ENCODE measurements at places on chromosomes 4 and X. TPM values are rescaled to one million over a fixed set of nuclear protein-coding genes. Genes with fewer than 3 reads are reported as not detected.

TRIML2 gene
- not detected for total RNA-seq

TLR1 gene
- total RNA-seq = 1.6 TPM

BEND4 gene
- not detected for total RNA-seq

MAOB gene
- not detected for total RNA-seq

CACNA1F gene
- total RNA-seq = not detected

GAGE12F gene
- total RNA-seq = not detected
